Kasumi-1 (cell line): ENCODE measurements at places on chromosomes 5 and 9.

DNA sequence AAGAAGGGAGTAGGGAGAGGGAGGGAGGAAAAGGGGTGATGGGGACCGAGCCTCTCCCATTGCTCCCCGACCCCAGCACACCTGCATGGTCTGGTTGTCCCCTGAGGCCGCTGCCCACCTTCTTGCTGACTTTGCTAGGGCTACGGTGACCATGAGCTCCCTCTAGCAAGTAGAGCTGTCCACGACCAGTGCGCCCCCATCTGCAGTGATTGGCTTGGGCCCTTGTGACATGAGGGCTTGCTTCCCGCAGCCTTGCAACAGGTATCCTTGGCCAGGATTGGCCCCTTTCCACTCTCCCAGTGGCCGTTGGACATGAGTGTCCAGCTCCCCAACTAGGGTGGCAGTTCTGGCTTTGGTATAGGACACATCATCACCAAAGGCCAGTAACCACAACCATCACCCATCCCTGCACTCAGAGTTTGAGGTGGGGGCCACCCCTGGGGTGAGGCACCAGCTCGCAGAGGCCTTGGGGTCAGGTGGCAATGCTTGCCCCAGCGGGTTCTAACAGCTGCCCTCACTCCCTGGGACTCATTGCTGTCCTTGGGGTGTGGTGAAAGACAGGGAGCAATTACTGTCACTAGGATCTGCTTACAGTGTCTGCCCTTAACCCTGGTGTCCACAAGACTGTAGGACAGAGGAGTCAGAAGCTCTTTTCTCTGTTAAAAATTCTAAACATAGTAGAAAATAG, 17.2 kb upstream of the NINJ1 start:
- no peak for DNase-seq

- DNase-seq, result peak; percentile 30
Observed at GRCh38 chr5:171418316-171418981, 998 bp upstream of the FGF18 start.

DNA sequence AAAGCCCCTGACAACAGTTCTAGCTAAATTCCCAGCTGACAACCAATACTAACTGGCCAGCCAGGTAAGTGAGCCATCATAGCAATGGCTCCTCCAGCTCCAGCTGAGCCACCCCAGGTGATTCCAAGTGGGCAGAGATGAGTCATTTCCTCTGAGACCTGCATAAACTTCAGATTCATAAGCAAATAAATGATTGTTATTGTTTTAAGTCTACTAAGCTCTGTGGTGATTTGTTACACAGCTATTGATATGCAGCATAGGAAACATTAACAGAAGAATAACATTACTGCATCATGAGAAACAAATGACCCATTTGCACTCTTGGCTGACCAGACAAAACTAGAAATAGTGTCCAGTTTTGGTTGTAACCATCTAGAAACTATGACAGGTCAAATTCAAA, 60.3 kb downstream of the TTC39B start:
- no peak for DNase-seq

- DNase-seq, result no peak
Observed at GRCh38 chr5:88899096-88899737, 16.2 kb upstream of the MEF2C start.

- no peak for DNase-seq
Observed at GRCh38 chr5:178336889-178337288, 104.3 kb upstream of the PHYKPL start.

DNA sequence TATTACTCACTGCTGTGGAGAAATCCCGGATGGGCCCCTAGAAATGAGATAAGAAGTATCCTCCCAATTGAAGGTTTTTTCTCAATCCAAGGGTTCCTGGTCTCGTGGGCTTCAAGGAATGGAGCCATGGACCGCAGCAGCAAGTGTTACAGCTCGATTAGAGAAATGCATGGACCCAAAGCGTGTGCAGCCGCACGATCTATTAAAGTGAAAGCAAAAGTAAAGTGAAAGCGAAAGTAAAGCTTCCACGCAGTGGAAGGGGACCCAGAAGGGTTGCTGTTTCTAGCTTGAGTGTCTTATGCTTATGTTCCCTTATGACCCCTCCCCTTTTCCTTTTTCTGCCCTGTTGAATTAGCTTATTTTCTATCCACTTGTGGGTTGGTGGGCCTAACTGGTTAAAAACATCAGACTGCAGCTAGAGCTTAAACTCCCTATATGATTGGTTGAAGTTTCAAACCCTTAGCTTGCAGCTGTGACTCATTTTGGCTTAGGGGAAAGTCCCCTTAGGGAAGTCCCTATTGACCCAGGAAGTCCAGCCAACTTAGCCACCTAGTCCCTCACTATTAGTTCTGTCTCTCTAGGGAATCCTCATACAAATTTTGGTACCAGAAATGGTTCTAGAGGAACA, 1111.8 kb downstream of the TAF11L14 start:
- peak; percentile 82 for DNase-seq

- no peak for DNase-seq
Observed at GRCh38 chr5:4145511-4145910, 549.9 kb downstream of the IRX1 start.

GRCh38 chr5:143835251-143835650, 23.3 kb downstream of the HMHB1 start:
- DNase-seq, result no peak
